Tracheal epithelial cell (primary cell): ENCODE measurements at places on chromosomes 1 and 21. TPM values are rescaled to one million over a fixed set of nuclear protein-coding genes. Genes with fewer than 3 reads are reported as not detected.

The XCL1 gene
- not detected in 2 replicates for total RNA-seq

The FOXO6 gene
- not detected in 2 replicates for total RNA-seq

The SPRR3 gene
- total RNA-seq, result 8.9 and 51.4 TPM in 2 replicates

The C1orf53 gene
- total RNA-seq, result 1.7 and 3.2 TPM in 2 replicates

The KIF2C gene
- total RNA-seq, result 1.1 and 3.6 TPM in 2 replicates

The GRHL3 gene
- total RNA-seq, result 29.0 and 34.9 TPM in 2 replicates

The ADARB1 gene
- total RNA-seq, result 13.0 and 14.2 TPM in 2 replicates

The GNAT2 gene
- 0.64 TPM in 1 of 2 replicates, not detected in the other for total RNA-seq

The CLCA2 gene
- total RNA-seq, result 59.8 and 69.3 TPM in 2 replicates

The RGS4 gene
- total RNA-seq, result 0.21 and 1.2 TPM in 2 replicates

The LCE1F gene
- total RNA-seq, result not detected in 2 replicates

The DNAH14 gene
- 11.1 and 21.0 TPM in 2 replicates for total RNA-seq

The RHCE gene
- total RNA-seq, result 0.48 and 3.6 TPM in 2 replicates

The OR6N1 gene
- total RNA-seq, result not detected in 2 replicates

The NRIP1 gene
- 63.7 and 69.6 TPM in 2 replicates for total RNA-seq

The KIF14 gene
- 1.3 and 1.4 TPM in 2 replicates for total RNA-seq

The RGS7 gene
- not detected in 2 replicates for total RNA-seq

The TNFAIP8L2 gene
- total RNA-seq, result not detected in 2 replicates

The MEF2D gene
- total RNA-seq, result 3.0 and 3.6 TPM in 2 replicates

The TCP10L gene
- total RNA-seq, result 0.24 and 1.5 TPM in 2 replicates

The AKR7A3 gene
- 0.72 TPM in 1 of 2 replicates, not detected in the other for total RNA-seq

The PRKAA2 gene
- total RNA-seq, result 3.4 and 5.8 TPM in 2 replicates

The FCRL6 gene
- not detected in 2 replicates for total RNA-seq

The GBP6 gene
- total RNA-seq, result 21.7 and 38.6 TPM in 2 replicates

The ANGPTL3 gene
- total RNA-seq, result not detected in 2 replicates

The COL6A1 gene
- 1.1 and 79.8 TPM in 2 replicates for total RNA-seq

The DIRAS3 gene
- not detected in 2 replicates for total RNA-seq

The VTCN1 gene
- total RNA-seq, result 0.85 and 4.8 TPM in 2 replicates

The FAM177B gene
- total RNA-seq, result 0.21 TPM in 1 of 2 replicates, not detected in the other

The PRELP gene
- not detected in 2 replicates for total RNA-seq

The OR10Z1 gene
- not detected in 2 replicates for total RNA-seq

The CATSPERE gene
- 0.21 and 0.24 TPM in 2 replicates for total RNA-seq

The CD48 gene
- total RNA-seq, result not detected in 2 replicates

The C8B gene
- not detected in 2 replicates for total RNA-seq

The UBL4B gene
- not detected in 2 replicates for total RNA-seq

The KRTAP11-1 gene
- total RNA-seq, result not detected in 2 replicates

The BARHL2 gene
- total RNA-seq, result not detected in 2 replicates

The CLEC20A gene
- not detected in 2 replicates for total RNA-seq

The DNAJB4 gene
- 9.9 and 17.1 TPM in 2 replicates for total RNA-seq

The PTGER3 gene
- total RNA-seq, result under 0.01 TPM in 1 of 2 replicates, not detected in the other

The AMY2A gene
- not detected in 2 replicates for total RNA-seq

The PRPF38A gene
- 5.1 and 5.5 TPM in 2 replicates for total RNA-seq

The TACSTD2 gene
- total RNA-seq, result 319 and 514 TPM in 2 replicates

The NUCKS1 gene
- total RNA-seq, result 59.8 and 89.5 TPM in 2 replicates

The BSND gene
- not detected in 2 replicates for total RNA-seq

The GUK1 gene
- 409 and 561 TPM in 2 replicates for total RNA-seq

The TMEM63A gene
- 3.9 and 5.3 TPM in 2 replicates for total RNA-seq

The OR2L13 gene
- not detected in 2 replicates for total RNA-seq
